ENCODE measurements at places on chromosomes 1 and 21. TPM values are rescaled to one million over a fixed set of nuclear protein-coding genes. Genes with fewer than 3 reads are reported as not detected.

DNA sequence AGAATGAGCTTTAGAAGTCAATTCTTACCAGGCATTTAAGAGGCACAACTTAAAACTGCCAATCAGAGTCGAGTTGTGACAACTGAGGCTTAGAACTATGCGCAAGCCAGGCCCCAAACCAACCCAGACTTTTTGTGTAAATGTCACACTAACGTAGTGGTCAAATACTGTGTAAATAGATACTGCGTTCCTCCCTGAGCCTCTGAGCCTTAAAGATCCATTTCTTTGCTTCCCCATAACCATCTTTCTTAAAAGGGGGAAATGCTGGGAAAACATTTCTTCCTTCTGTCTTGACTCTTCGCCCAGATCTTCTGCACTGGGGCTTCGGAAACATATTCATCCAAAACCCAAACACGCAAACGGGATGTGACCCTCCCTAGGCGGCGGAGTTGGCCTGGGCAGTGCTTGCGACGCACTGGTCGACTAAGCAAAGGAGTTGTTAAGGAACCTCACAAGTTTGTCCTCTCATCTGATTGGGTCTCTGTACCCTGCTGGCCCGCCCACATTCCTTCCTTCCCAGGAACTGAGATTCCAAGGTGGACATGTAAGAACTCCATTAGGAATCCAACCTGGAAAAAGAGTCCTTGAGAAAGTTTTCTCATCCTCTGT is 2.6 kb downstream of the ADAMTS5 start:
- no peak for DNase-seq

DNA sequence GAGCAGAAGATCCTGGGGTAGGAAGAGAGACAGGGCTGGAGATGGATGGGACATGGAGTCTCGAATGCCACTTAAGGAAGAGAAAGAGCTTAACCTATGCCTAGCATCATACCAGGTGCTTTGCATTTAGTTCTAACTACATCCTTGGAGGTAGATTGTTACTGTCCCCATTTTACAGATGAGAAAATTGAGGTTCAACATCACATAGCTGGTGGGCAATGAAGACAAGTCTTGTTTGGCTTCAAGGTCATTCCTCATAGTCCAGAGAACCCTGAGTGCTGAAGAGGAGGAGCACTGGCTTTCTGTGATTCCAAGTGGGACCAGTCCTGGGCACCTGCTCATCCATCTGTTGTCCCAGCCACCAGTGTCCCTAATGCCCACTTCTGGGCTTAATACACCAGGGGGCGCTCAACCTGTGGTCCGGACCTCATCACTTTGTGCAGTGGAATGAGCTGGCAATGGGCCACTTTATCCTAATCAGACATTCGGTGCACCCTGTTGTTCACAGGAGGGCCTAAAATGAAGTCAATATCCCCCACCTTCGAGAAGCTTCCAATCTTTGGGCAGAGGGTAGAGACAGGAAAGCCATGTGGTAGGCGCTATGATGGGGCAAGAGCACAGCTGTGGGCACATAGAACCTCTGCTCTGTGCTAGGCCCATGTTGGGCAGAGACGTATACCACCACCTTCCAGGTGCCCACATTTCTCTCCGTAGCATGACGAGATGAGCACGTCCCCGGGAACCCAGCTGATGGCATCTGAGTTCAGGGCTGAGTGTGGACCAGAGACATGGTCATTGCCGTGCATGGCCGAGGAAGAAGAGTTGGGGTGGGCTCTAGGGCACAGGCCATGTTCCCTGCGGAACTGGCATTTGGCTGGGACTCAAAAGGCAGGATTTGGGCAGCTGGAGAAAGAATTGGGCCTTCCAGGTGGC is 9.2 kb downstream of the RPS6KA1 start:
- DNase-seq: peak; percentile 52

DNA sequence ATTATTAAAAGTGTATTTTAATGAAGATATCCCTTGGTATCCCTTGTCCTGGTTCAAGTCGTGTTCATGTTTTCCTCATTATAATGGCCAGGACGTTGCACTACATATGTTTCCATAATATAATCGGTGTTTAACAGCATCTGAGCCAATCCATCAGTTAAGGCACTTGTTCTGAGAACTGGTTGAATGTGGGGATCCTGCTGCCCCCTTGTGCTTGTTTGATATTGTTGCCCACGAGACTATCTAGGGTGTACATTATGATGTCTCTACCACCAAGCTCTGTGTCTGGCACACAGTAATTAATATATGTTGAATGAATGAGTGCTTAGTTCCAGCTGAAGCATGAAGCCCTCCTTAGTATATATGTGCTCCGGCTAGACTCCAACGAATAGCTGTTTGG is 193.0 kb downstream of the CACNA1E start:
- DNase-seq: peak; percentile 44

DNA sequence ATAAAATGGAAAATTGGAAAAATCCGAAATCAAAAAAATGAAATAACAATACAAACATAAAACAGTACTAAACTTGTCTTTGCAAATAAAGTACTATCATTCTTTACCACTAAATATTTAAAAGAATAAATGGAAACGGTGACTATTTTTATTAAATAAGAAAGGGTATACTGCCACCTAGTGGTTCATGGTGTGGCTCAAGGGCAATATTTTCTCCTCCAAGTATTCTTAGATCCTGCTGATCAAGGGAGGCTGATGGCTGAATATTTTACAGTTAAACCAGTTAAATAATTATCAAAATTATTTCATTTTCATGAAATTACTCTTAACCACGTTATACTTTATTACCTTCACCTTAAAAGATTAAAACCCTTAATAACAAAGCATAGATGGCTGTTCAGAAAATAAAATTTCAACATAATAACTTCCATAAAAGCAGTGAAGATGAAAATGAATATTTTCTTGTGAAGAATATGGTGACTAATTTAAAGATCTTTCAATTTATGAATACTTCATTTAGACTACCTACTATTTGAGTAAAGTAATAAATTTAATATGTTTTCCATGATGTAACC is 1793.9 kb downstream of the NCAM2 start:
- peak; percentile 40 for DNase-seq

DNA sequence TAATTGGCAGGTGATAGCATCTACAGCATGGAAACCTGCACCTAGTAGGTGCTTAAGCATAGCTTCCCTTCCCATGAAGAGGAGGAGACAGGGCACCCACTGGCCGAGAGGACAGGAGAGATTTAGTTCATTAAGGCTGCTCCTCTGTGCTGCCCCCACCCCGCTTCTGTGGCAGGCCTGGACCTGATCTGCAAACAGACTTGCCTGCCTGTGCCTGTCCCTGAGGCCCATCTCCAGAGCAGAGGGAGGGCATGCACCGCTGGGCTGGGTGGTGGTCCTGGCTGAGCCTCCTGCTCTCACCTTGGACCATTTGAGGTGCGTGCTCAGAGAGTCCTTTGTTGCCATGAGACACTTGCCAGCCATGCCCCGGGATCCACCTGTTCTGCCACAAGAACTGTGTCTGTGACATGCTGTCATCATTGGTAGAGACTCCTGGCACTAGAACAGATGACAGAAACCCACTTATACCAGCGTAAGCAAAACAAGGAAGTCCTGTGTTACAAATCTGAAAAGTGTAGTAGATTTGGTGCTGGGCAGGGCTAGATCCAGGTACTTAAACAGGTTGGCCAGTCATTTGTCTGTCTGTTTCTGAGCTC is 55.6 kb downstream of the PTPRF start:
- no peak for DNase-seq

DNA sequence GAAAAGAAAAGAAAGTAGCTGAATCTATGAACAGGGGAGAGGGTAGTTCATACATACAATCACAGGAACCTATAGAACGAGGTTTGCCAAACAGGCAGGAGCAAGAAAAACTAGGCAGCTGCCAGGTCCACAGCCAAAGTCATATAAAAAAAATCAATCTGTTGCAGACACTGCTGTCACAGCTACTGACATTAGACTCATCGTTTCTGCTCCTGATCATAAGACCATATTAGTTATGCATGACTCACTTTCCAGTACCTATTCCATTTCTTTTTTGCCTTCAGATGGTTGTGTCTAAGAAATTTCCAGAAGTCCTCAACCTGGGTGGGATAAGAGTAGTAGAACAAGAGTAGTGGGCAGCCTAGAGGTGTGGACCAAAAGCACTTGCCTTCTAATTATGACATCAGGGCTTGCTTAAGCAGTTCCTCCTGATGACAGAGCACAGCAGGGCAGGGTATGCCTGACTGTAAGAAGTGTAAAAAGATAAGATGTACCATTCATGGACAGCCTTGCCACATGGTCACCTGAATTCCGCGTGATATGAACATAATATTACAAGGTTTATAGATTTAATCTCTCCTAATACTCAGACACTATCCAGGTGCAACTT is 323.2 kb upstream of the SGIP1 start:
- no peak for DNase-seq

GRCh38 chr1:221631556-221631955 is 110.3 kb downstream of the DUSP10 start:
- DNase-seq: no peak

DNA sequence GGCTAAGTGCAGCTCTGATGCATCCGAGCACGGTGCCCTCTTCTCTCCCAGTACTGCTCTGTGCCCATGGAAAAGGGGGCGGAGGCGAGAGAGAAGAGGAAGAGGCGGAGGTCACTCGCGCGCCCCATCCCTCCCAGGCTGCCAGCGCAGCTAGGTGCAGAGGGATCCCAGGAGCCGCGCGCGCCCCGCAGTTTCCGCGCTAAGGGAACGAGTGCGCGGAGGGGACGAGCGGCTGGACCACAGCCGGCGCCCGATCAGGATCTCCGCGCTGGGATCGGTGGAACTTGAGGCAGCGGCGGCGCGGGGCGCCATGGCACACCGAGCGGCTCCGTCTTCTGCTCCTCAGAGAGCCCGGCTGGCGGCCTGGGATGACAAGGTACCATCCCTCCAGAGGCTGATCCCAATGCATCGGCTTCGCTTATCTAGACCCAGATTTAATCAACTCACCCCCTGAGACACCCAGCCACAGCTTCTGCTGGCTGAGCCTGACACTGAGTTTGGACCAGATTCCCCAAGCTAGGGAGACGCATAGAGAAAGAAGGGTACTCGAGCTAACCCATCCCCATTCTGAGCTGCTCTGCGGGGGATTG is at the start of gene PTGFR:
TSS of gene PTGFR (plus strand) at position 114 of the 590 bp plus-strand sequence. CDS start 1,770 bp downstream, outside the sequence.
- no peak for DNase-seq

DNA sequence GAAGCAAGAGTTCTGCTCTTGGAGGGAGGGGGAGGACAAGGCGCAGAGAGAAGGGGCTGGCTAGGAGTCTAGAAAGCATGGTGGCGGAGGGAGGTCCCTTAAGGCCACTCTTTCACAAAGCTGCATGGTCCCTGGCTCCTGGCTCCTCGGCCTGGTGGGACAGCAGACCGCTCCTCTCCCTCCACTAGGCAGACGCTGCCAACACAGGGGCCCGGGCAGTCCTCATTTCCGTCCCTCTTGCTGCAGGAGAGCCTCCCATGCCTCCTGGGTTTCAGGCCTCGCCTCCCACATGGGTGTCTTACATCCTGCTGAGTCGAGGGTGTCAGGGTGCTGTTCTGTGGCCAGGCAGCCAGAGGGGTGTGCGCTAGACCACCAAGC is 108.0 kb downstream of the CASZ1 start:
- DNase-seq: no peak

GRCh38 chr21:42781150-42781970 is 98.0 kb downstream of the WDR4 start:
- peak; percentile 34 for DNase-seq

DNA sequence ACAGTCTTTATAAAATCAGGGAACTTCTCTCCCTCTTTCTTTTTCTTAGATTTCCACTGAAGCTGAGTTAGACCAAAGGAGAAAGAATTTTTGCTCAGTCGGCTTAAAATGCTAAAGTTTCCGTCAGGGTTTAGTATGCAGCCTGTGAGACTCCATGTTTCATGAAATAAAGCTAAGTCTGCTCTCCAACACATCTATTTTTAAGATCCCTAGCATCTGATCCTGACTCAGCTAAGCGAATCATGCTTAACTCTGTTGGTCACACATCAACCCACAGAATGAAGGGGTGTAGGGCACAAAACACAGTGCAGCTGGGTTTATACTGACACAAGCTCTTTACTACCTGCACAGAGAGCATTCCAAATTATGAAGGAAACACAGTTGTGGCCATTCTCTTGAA is 102.4 kb upstream of the ZNF281 start:
- DNase-seq: no peak

GRCh38 chr1:167991546-167991945 is 54.7 kb upstream of the MPC2 start:
- no peak for DNase-seq

GRCh38 chr1:148289647-148290046 is 137.6 kb upstream of the NBPF11 start:
- no peak for DNase-seq

DNA sequence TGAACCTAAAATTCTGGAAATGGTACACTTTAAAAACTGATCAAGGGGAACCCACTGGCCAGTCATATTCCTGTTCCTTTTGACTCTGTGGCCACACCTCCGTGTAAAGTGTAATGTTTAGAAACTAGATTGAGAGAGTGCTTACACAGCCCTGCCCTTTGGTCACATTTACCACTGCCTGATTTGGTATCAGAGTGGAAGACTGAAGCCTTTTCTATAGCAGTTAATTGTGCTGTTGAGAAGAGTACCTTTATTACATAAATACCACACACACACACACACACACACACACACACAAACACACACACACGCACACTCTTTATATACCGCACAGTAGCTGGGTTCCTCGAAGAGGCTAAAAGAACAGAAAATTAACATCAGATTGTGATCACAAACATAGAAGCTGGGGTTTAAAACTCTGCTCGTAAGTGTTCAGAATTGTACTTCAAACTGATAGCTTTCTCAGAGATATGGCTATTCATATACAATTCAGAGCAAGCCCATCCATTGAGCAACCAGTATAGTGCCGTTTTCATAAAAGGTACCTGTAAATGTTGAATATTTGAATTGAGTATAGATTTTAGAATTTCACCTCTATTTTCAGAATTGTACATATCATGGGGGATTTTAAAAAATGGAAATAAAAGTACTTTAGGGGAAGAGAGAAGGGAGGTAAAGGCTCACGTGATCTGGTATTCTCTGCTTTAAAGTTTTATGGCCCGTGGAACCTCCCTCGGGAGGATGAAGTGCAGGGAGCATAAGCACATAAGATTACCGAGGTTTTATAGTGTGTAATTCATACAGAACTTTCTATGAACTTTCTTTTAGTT is 37.5 kb downstream of the CAMTA1 start:
- no peak for DNase-seq

Gene DCST1
- not detected for total RNA-seq

Gene SCP2
- 46.6 TPM for total RNA-seq

Gene CASQ1
- not detected for total RNA-seq

Gene COL8A2
- total RNA-seq: 0.17 TPM

Gene NAV1
- total RNA-seq: 4.7 TPM

Gene RGS4
- total RNA-seq: not detected

Gene TRIM67
- not detected for total RNA-seq

Gene CD84
- 63.9 TPM for total RNA-seq

Gene ACKR1
- total RNA-seq: not detected

Gene COL11A1
- total RNA-seq: not detected
